Neural progenitor cell (in vitro differentiated cells): ENCODE measurements at places on chromosomes 16 and 17. TPM values are rescaled to one million over a fixed set of nuclear protein-coding genes. Genes with fewer than 3 reads are reported as not detected.

GRCh38 chr17:63665527-63666214, 34.3 kb downstream of the LIMD2 start:
- DNase-seq = no peak

- no peak for DNase-seq
Observed at GRCh38 chr17:55446581-55447205, 25.1 kb upstream of the MMD start.

EME2 gene
- 2.3 and 10.3 TPM in 2 replicates for total RNA-seq

GRCh38 chr17:28916302-28916934, 13.5 kb upstream of the DHRS13 start:
- peak; percentile 58 for DNase-seq

XYLT1 gene
- 5.9 and 8.2 TPM in 2 replicates for total RNA-seq

PHOSPHO1 gene
- 0.06 TPM in 1 of 2 replicates, not detected in the other for total RNA-seq

- peak; percentile 66 for DNase-seq
Observed at GRCh38 chr17:78359321-78359996, 418 bp downstream of the SOCS3 start.

KIF19 gene
- total RNA-seq = 0.15 and 0.62 TPM in 2 replicates

GRCh38 chr16:69542974-69543373, 22.8 kb upstream of the NFAT5 start:
- DNase-seq = no peak

DNA sequence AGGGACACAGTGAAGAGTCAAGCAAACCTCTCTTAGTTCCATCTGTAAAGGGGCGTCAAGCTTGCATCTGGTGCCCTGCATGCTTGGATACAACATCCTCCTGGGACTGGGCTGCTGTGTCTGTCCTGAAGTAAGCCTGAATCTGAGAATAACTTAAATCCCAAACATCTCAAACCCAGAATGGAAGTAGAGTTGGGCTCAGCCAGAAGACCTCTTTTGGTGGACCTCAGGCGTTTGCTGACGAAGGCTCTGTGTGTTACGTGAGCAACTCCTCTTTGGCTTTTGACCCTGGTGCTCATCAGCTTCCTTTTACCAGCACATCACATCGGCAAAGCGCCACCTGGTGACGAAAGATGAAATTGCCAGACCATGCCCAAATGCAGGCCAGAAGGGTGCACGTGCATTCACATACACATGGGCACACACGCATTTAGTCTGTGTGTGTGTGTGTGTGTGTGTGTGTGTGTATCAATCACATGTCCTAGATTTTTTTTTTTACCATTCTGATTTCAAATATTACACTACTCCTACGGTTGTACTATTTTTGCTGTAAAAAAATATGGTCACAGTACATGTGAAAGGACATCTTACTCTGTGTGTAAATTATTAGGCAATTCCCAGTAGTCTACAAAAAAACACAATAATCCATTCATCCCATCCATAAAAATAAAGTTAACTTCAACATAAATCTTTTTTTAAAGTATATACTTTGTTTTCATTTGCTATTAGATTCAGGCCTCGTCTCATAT, 41.1 kb upstream of the FOXJ1 start:
- peak; percentile 87 for DNase-seq

PHLPP2 gene
- 11.7 and 12.9 TPM in 2 replicates for total RNA-seq

RNU2-1 gene
- total RNA-seq = not detected in 2 replicates

GRCh38 chr16:15510992-15511391, 76.6 kb downstream of the BMERB1 start:
- no peak for DNase-seq

KCNJ16 gene
- not detected in 2 replicates for total RNA-seq

DNA sequence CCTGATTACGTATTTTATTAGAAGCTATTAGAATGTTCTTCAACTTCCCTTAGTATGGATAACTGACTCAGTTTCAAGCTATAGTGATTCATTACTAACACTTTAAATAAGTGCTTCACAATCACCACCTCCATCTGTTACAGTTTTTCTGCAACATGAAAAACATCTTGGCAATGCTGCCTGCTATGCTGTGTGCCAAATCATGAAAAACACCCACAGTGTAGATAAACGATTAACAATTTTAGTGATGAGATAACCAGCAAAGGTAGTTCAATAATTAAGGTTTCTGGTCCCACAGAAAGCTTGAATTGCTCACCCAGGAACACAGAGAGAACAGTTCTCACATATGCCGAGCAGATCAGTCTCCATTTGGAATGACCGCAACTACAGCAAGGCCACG, 51.4 kb upstream of the SLC25A19 start:
- no peak for DNase-seq

PGAP6 gene
- total RNA-seq = 16.7 and 49.5 TPM in 2 replicates

OMG gene
- not detected in 2 replicates for total RNA-seq

KRTAP17-1 gene
- total RNA-seq = not detected in 2 replicates

SPNS3 gene
- total RNA-seq = not detected in 2 replicates

DNA sequence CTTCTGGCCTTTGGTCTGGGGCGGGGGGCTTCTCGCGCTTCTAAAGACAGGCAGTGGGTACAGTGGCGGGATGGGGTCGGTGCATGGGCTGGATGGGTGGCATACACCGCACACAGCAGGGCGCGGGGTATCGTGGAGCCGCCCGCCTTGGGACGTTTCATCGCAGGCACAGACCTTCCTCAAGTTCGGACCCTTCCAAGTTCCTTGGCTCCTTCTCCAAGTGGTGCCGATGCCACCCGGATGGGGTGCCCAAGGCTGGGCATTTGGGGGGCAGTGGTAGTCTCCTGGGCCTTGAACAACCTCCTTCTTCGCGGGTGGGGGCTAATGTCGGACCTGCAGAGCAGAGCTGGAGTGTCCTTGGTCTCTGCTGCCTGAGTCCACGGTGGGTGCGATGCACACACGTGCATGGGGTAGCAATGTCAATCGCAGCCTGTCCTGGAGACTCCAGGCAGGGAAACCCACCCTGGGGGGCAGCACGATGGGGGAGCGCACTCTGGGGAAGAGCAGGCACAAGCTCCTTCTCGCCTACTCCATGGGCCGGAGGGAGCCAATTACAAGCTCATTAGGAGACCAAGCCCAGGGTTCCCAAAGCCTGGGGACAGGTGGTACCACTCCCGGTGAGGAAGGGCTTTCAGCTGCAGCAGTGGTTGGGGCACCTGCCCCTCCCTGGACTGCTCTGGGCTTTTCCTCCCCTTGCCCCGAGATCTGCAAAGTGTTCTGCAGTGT, 686 bp upstream of the MTSS2 start:
- no peak for DNase-seq

DNA sequence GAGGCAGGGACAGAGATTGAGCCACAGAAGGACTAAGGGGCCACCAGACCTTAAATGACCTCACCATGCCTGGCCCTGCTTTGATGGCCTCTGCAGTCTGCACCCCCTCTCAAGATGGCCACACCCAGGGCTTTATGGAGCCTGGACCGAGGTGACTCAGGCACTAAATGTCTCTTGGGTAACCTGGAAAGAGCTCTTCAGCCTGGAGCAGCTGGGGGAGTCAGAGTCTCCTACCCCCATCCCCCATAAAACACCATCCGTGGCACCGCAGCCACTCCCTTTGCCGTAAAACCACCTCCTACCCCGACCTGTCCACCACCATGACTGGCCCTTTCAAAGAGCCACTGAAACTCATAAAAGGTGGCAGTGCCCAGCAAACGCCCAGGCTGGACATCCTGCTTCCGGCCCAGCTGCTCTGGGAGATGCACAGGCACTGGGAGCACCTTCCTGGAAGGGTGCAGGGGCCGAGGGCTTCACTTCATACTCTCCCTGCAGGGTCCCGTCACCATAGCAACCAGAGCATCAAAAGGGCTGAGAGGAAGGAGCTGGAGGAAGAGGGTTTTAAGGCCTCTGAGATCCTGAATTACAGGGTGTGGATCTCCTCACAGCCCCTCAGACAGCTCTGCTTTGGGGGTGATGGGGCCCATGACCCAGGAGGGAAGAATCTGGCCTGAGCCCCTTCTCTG, 22.3 kb downstream of the FOXN1 start:
- peak; percentile 71 for DNase-seq

TSNAXIP1 gene
- 2.8 and 2.9 TPM in 2 replicates for total RNA-seq

DOC2B gene
- 0.31 and 0.34 TPM in 2 replicates for total RNA-seq

DNA sequence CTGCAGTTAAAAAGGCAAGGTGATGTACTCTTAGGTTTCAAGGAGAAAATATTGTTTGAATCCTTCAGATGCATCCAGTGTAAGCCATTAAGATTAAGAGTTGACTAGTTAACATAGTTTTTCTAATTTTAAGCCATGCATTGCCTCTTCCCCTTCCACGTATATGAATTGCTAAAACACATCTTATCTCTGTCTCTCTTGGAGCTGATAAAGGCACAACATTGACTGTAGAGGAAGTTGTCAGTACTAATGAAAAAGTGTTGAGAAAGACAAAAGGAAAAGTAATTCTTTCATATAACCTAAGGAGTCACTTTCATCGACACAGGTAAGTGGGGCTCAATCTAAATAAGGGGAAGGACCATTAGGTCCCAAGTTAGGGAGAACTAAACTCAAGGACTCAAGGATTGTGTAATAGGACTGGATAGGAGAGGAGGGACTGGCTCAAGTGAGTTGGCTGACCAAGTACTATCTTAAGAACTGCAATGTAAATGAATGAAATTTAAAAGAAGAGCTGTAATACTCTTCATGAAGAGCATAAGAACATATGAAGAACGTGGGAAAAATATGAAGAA, 55.6 kb downstream of the GRB7 start:
- DNase-seq = no peak

PMP22 gene
- 4.3 and 6.5 TPM in 2 replicates for total RNA-seq

ARHGAP44 gene
- 8.7 and 10.6 TPM in 2 replicates for total RNA-seq

GRCh38 chr16:87959391-87959990, 8.3 kb downstream of the BANP start:
- DNase-seq = no peak

GRCh38 chr16:56450275-56450985, 702 bp downstream of the NUDT21 start:
- peak; percentile 34 for DNase-seq

GRCh38 chr17:41480136-41480535, 815 bp downstream of the KRT35 start:
- DNase-seq = no peak

DNA sequence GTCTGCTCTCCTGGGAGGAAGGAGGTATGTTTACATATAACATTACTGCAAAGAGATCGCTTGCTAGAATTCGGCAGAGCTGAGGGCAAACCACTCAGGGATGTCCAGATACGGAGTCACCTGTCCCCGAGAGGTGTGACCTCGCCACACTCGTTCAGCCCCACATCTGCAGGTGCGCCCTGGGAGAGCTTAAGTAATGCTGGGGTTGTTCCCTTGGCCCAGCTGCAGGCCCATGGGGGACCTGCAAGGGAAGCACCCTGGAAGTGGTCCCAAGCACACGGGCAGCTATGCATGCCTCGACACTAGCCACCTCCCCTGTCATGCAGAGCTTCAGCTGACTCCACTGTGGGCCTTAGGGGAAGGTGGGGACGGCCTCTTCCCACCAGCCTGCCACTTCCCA, 22.2 kb downstream of the USP22 start:
- no peak for DNase-seq

NEURL4 gene
- total RNA-seq = 5.1 and 26.3 TPM in 2 replicates

DNA sequence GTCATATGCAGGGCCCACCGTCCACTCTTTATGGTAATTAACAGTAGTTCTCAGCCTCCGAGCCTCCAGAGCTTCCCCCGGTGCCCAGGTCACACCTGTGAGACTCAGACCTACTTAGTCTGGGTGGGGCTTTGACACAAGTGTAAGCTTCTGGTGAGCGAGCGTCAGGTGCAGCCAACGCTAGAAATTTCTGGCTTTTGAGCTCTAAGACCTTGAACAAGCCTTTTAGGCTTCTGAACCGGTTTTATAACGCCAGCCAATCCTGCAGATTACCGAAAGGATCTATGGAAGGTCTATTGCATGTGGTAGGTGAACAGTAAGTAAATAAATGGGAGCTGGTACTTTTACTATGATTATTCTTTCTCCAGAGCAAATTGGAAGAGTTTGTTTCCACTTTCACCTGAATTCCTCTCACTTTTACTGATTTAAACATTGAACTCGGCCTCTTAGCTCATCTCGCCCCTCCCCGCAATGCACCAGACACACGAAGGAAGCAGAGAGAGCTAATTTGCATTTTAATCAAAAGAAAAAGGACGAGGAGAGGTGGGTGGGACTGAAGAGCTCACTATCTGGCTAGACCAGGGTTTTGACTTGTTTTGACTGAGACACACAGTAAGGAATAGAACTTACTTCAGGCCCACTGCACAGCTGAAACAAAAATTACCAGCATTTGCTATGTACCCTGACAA, 47.1 kb downstream of the ABAT start:
- DNase-seq = peak; percentile 27

MT4 gene
- total RNA-seq = not detected in 2 replicates

- DNase-seq = peak; percentile 80
Observed at GRCh38 chr17:48804936-48805411, 12.1 kb downstream of the TTLL6 start.

DNA sequence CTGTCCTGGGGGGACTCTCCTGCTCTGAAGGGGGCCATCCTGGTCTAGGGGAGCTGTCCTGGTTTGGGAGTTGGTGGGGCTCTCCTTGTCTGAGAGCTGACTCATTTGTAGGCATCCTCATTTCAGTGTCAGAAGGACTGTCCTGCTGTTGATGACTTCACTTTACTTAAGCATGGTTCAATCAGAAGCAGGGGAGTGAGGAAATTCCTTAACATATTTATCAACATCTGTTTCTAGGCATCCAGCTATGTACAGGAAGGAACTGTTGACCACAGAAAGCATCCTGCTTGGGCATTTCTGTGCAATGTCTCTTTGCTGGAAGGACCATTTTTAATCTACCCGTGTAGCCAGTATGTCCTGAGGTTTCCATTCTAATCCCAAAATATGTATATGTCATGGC, 502.7 kb upstream of the HSBP1 start:
- DNase-seq = no peak
